Stimulated activated CD4-positive, alpha-beta T cell treated with anti-CD3 and anti-CD28 coated beads, Interleukin-12 subunit alpha, Interleukin-12 subunit beta, amount 100 ng/mL, for 4 hours (primary cell): ENCODE measurements at places on chromosomes 4 and X.

DNA sequence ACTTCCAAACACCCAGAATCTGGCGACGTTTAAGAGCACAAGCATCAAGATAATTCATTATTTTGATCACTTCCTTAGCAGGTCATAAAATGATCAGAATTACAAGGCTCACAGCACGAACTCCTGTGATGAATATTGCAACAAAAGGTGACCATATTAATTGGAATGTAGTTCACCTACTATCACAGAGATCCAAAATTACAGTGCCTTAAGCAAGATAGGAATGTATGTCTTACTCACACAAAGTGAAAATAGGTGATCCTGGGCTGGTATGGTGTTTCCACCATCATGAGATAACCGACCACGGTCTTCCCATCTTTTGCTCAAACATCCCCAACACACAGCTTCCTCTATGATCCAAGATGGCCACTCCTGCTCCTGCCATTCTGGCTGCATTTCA is 131.2 kb downstream of the SCFD2 start:
- DNase-seq: no peak

- DNase-seq: no peak
Observed at GRCh38 chr4:156660465-156660864, 311.1 kb downstream of the PDGFC start.

DNA sequence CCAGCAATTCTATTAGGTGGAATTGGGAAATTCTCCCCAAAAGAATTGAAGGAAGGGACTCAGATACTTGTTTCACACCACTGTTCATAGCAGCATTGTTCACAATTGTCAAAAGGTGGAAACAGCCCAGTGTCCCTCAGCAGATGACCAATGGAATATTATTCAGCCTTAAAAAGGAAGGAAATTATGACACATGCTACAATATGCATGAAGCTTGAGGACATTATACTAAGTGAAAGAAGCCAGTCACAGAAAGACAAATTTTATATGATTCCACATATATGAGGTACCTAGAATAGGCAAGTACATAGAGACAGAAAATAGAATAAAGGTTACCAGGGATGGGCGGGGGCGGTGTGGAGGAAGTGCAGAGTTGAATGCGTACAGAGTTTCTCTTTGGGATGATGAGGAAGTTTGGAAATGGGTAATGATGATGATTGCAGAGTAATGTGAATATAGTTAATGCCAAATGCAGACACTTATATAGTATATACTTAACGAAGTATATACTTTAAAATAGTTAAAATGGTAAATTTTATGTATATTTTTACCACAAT is 29.6 kb downstream of the DOCK11 start:
- DNase-seq: no peak

DNA sequence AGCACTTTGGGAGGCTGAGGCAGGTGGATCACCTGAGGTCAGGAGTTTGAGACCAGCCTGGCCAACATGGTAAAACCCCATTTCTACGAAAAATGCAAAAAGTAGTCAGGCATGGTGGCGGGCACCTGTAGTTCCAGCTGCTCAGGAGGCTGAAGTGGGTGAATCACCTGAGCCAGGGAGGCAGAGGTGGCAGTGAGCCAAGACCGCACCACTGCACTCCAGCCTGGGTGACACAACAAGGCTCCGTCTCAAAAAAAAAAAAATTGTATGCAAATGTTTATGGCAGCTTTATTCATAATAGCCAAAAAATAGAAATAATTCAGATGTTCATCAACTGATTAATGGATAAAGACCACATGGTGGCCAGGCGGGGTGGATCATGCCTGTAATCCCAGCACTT is 9.8 kb upstream of the NOCT start:
- DNase-seq: no peak

DNA sequence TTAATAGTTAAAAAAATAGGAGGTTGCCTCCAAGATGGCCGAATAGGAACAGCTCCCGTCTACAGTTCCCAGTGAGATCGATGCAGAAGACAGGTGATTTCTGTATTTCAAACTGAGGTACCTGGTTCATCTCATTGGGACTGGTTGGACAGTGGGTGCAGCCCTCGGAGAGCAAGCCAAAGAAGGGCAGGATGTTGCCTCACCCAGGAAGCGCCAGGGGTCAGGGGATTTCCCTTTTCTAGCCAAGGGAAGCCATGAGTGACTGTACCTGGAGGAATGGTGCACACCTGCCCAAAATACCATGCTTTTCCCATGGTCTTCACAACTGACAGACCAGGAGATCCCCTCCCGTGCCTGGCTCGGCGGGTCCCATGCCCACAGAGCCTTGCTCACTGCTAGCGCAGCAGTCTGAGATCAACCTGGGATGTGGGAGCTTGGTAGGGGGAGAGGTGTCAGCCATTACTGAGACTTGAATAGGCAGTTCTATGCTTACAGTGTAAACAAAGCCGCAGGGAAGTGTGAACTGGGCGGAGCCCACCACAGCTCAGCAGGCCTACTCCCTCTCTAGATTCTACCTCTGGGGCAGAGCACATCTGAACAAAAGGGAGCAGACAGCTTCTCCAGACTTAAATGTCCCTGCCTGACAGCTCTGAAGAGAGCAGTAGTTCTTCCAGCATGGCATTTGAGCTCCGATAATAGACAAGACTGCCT is 47.5 kb downstream of the PPA2 start:
- no peak for DNase-seq

- DNase-seq: no peak
Observed at GRCh38 chrX:150864127-150864526, 34.3 kb downstream of the CD99L2 start.

- DNase-seq: no peak
Observed at GRCh38 chr4:19924761-19925160, 326.9 kb upstream of the SLIT2 start.

GRCh38 chrX:9566150-9566621 is 101.3 kb downstream of the TBL1X start:
- no peak for DNase-seq

DNA sequence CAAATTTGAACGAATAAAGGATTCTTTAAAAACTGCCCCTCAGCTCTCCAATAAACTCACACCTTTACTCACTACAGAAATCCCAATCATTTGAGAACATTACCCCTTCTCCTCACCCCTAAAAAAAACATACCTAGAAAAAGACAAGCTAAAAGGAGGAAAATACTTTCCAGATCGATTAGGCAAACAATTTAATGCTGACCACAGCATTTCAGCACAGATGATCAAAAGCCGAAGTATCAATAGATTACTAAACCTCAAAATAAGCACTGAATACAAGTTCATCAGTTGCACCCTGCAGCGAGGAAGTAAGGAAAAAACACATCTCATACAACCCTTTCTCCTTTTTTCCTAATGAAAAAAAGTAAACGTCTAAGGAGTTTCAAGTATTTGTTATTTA is 65.5 kb downstream of the MBNL3 start:
- DNase-seq: no peak

- DNase-seq: no peak
Observed at GRCh38 chr4:36138220-36138619, 106.1 kb downstream of the ARAP2 start.

GRCh38 chr4:177016541-177017141 is 223.9 kb upstream of the VEGFC start:
- DNase-seq: no peak

- DNase-seq: no peak
Observed at GRCh38 chrX:129772796-129773431, 6.8 kb upstream of the SASH3 start.

- no peak for DNase-seq
Observed at GRCh38 chr4:157226601-157227000, 6.1 kb downstream of the GRIA2 start.

- no peak for DNase-seq
Observed at GRCh38 chrX:63750811-63751210, 34.2 kb downstream of the ARHGEF9 start.

DNA sequence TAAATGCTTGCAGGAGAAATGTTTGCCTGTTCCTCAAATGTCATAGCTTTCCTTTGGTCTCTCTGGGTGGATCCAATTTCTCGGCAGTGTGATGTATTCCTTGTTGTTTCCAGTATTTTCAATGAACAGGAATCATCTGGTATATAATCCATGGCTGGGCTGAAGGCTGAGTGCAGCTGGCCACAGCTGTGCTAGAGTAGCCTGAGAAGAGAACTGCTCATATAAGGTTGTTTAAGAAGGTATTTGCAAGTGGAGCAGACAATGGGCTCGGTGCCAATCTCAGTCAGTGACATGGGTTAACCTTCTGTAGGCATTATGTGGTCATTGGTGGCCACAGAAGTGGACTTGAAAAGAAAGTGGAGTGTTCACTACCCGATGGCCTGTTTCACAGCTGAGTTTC is 390.3 kb downstream of the SPRY1 start:
- DNase-seq: no peak

DNA sequence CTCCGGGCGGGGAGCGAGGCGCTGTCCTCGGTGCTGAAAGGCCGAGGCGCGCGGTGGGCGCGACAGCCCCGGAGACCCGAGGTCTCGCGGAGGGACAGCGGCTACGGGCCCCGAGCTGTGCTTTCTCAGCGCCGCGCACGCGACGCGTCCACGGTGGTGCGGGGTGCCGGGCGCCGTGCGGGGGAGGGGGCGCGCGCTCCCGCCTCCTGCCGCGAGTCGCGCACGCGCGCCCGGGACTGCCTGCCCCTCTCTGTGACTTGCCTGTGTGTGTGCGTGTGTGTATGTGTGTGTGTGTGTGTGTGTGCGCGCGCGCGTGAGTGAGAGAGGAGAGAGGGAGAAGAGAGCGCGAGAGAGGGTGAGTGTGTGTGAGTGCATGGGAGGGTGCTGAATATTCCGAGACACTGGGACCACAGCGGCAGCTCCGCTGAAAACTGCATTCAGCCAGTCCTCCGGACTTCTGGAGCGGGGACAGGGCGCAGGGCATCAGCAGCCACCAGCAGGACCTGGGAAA is at the start of gene GRIA2:
TSS of gene GRIA2 (plus strand) at position 358 of the 511 bp plus-strand sequence. CDS start 315 bp downstream, outside the sequence.
- DNase-seq: peak; percentile 1

- DNase-seq: no peak
Observed at GRCh38 chr4:113435893-113436292, 325.6 kb downstream of the CAMK2D start.

GRCh38 chr4:103720661-103721060 is 876 bp upstream of the TACR3 start:
- no peak for DNase-seq

GRCh38 chr4:7424553-7425111 is 10.1 kb downstream of the PSAPL1 start:
- DNase-seq: no peak

- no peak for DNase-seq
Observed at GRCh38 chr4:5142726-5143125, 91.4 kb downstream of the STK32B start.

- DNase-seq: no peak
Observed at GRCh38 chrX:139967300-139967699, 2.0 kb upstream of the CXorf66 start.

GRCh38 chrX:20205927-20206708 is 60.6 kb downstream of the RPS6KA3 start:
- DNase-seq: no peak

DNA sequence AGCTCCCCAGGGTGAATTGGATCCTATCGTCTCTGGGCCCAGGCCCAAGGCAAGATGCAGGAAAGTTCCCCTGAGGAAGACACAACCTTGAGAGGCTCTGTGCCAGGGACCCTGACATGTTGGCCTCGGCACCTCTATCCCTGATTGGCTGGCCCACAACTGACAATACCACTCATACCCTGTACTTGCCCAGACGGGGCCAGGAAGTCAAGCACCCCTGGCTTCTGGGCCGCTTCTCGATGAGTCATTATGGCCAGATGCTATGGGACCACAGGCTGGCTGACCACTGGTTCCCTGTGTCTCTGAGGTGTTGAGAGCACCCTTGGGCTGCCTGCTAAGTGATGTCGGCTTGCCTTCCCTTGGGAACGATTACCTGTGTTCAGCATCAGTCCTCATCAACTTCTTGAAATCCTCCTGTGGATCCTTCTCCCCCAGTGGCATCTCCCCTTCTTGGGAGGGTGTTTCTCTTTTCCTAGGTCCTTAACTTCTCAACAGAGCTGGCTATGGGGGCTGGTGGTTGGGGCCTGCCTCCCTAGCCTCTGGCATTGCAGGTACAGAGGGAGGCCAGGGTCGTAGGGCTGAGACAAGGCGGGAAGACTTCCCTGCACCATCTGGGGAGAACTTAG is 54.5 kb upstream of the MAMLD1 start:
- DNase-seq: no peak

- DNase-seq: no peak
Observed at GRCh38 chr4:38004062-38004461, 43.9 kb downstream of the PTTG2 start.

- DNase-seq: no peak
Observed at GRCh38 chrX:94633237-94633636, 959.2 kb downstream of the FAM133A start.

- DNase-seq: no peak
Observed at GRCh38 chr4:3385711-3386420, 55.9 kb upstream of the HGFAC start.

DNA sequence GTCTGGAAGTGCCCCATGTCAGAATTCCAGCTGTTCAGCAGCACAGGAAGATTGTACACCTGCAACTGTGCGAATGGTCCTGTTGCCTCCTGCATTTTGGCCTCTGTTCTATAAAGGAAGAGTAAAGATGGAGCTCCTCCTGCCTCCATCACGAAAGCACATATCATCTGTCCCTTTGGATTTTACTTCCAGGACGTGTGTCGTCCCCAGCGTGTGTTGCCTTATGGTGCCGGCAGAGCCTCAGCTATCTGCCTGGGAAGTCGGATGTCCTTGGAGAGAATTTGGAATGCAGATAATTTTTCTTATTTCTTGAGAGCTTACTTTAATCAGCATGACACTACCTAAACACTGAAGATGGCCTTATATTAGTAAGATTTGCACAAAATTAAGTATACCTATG is 97.7 kb downstream of the GATB start:
- DNase-seq: no peak

- DNase-seq: no peak
Observed at GRCh38 chr4:69860052-69860451, at the start of gene SULT1E1. SULT1E1 (minus strand) TSS chr4:69860145; CDS start chr4:69857644, 2,501 bp downstream.

- no peak for DNase-seq
Observed at GRCh38 chrX:19718642-19719041, 168.8 kb downstream of the SH3KBP1 start.

DNA sequence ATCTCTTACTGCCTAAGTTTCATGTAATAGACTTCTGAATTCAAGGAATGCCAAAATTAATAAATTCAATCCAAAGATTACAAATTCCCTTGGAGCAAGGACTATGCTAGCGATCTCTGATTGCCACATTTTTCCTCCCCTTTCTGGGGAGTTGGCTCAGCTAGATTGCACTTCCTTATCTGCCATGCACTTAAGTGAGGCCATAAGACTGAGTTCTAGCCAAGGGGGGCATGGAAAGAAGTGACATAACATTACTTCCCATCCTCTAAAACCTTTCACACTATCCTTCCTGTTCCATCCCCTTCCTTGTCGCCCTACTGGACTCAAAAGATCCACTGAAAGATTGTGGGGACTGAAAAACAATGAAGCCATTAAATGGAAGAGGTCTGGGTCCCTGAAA is 53.8 kb upstream of the TXK start:
- no peak for DNase-seq

- DNase-seq: no peak
Observed at GRCh38 chr4:108345862-108346817, 177.4 kb upstream of the LEF1 start.
